ENCODE measurements at places on chromosomes 16 and 17.
A peak's percentile ranks its signal among the peaks of the same experiment; 100 is the strongest.

GRCh38 chr16:50956637-50957036 is 194.4 kb downstream of the SALL1 start:
- no peak for DNase-seq

- DNase-seq = no peak
These were observed 24.5 kb downstream of the CDK5RAP3 start for GRCh38 chr17:47995241-47995935.

- peak; percentile 55 for DNase-seq
These were observed 86.8 kb downstream of the WWP2 start for GRCh38 chr16:69848637-69849545.

- no peak for DNase-seq
These were observed 89.4 kb downstream of the CHD9NB start for GRCh38 chr16:52963212-52963854.

DNA sequence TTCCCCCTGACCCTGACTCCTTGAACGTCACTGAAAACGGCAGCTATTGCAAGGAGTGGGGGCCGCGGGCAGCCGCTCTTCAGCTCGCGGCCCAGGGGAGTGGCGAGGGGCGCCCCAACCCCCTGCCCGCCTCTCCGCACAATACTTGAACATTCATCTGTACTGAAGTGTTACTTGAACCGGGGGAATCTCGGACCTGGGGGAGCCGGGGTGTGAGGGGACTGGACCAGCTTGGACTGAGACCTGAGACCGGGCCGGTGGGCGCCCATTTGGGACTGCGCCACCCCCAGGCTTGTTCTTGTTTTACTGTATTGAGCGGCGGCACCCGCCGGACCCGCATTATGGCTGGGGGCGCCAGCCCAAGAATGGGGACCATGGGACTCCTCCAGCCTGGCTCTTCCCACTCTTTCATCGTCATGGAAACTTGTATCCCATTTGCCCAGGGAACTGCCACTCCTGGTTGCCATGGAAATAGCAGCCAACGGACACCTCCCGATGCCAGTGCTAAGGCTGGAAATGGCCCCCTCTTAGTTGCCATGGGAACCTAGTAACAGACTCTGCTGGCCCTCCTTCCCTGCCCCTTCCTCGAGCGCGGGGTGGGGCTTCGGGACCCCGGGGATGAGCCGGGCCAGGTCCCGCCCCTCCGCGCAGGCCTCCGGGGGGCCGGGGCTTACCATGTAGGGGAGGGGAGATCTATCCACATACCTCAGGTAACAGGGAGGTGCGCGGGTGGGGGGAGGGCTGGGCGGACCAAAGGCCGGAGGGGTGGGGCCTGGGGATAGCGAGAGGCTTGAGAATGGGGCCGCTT is 805 bp upstream of the ORAI3 start:
- DNase-seq = peak; percentile 37

DNA sequence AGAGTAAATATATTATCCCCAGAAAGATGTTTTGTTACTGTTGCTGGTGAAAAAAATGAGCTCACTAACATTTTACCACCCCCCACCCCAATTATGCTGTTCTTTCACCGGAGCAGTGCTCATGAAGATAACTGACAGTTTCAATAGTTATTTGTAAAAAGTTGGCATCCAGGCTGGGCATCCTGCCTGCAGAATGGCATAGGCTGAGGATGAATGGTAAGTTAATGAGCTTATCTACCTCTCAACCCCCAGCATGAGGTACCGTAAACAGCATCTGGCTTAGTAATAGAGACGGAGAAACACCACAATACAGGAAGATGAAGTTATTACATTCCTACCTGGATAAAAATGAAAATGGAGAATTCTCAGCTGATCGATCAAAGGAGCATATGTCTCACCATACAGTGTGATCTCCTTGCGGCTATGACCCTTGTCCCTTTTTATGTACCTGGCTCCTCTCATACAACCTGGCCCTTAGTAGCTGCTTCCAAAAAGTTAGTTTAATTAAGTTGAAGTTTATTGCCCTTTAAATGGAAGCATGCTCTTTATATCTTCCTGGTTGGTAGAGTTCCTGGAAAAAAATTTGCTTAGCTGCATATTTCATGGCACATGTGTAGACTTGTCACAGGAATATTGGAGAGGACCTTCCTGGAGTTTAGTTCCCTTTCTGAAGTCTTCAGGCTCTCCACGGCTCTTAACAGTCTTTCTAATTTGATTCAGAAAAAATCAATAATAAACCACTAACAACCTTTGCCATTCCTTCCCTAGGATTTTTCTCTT is 61.2 kb upstream of the MPHOSPH6 start:
- no peak for DNase-seq

DNA sequence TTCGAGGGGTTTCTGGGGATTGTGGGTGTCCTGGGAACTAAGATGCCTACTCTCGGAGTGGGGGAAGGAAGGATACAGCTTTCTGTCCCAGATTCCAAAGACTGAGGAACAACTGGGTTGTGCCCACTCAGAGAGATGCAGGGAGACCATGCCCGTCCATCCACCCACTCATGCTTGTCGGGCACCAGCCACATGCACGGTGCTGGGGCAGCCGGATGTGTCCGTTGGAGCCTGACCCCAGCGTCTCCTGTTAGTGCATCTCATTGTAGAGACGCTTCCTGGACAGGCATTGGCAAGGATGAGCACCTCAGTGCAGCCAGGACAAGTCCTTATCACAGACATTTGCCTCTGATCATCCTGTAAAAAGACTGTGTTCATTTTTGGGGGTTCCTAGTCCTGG is 58.1 kb downstream of the METRNL start:
- DNase-seq = no peak

- DNase-seq = no peak
These were observed 164.1 kb downstream of the SEC14L1 start for GRCh38 chr17:77304746-77305473.

DNA sequence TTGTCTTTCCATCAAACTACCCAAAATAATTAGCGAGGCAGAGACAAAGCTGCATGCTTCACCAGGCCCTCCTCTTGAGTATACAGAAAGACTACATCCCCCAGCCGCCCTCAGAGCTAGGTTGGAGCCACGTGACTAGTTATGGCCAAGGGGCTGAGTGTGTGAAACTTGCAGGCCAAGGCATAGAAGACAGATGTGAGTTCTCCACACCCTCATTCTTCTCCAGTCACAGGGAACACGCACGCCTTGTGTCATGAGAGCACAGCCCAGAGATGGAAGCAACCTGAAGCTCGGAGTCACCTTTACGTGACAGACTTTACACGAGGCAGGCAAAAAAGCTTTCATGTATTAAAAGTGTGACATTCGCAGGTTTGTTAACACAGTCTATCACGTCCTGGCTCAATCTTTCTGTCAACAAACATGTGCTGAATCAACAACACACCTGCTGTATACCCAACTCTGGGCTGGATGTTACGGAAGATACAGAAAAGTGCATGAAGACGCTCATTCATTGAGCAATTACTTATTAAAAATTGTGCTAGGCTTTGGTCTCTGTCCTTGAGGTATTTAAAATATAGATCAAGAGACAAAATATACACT is 38.3 kb downstream of the STX8 start:
- no peak for DNase-seq

GRCh38 chr17:40944531-40944930 is 7.1 kb upstream of the KRT23 start:
- DNase-seq = no peak

DNA sequence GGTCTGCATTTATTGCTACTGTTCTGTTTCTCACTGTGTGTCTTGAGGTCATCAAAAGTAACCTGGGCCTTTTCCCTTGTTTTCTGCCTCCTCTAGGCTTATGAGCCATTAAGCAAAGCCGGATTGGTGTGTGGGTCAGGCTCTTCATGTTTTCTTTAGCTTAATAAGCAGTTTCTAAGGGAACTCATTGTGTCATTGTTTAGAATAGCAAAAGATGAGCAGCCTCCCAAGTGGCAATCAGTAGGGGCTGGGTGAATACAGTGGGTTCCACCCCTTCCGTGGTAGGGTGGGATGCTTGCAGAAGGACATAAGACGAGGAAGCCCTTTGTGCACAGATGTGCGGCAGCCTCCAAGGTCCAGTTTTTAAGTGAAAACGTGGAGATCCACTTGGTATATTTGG is 34.5 kb downstream of the ABCC1 start:
- no peak for DNase-seq

DNA sequence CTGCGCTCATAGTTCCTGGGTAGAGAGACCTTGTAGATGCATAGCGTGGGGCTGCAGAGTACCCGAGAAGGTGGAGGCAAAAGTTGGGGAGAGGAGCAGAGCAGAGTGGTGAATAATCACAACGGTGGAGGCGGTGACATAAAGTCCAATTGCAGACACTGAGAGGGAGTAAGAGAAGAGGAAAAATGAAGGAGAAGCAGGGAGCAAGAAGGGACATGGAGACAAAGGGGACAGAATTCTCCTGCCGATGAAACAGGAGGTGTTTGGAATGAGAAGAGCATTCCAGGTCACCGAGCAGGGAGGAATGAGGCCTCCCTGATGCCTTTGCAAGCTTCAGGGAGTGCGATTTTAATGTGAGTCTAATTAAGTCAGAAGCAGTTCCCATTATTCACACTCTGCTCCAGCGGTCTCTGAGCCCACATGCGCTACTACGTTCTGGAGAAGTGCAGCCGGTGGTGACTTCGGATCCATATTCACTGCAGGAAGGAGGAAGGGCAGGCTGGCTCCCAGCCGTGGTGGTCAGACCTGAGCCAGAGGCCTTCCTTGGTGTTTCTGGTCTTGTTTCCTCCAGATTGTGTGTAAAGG is 108.0 kb upstream of the DNAH9 start:
- no peak for DNase-seq

- no peak for DNase-seq
These were observed 36.2 kb upstream of the MAP3K14 start for GRCh38 chr17:45353043-45353442.

- DNase-seq = no peak
These were observed 50.0 kb downstream of the WNT3 start for GRCh38 chr17:46768540-46768870.

DNA sequence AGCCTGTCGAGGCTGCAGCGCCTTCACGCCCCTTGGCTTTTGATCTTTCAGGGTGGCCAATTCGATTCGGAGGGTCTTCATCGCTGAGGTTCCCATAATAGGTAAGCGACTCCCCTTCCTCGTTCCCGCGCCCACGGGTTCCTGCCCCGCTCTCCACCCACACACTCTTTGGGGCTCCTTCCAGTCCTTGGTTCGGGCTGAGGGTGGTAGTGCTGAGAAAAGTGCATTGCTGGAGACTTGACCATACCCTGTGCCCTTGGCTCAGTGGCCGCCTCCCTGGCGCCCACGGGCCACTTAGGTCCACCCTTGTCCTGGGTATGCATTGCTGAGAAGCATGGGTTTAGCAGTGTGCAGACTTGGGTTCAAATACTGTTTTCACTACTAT is 491 bp downstream of the POLR2C start:
- no peak for DNase-seq

DNA sequence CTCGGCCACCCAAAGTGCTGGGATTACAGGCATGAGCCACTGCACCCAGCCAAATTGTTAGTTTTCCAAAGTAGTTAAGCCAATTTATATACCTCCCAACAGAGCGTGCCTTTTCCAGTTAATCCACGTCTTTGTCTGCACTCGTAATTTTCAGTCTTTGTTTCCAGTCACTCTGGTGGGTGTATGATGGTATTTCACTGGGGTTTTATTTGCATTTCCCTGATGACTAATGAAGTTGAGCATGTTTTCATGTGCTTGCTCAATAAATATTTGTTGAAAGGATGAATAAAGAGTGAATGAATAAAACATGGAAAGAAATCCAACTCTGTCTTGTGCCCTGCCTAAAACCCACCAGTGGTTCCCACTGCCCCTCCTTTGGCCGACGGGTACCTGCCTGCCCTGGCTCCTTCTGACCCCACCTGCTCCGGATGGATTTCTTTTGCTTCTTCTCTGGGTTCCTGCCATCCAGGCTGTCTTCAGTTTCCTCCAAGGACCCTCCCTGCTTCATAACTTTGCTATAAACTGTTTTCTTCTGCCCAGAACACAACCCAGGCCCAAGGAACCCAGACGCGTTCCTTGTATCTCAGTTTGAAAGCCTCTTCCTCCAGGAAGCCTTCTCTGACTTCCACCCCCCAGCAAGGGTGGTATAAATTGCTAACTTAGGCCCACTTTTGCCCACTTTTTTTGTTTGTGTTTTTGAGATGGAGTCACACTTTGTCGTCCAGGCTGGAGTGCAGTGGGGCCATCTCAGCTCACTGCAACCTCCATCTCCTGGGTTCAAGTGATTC is 3.0 kb upstream of the ABCC1 start:
- no peak for DNase-seq

DNA sequence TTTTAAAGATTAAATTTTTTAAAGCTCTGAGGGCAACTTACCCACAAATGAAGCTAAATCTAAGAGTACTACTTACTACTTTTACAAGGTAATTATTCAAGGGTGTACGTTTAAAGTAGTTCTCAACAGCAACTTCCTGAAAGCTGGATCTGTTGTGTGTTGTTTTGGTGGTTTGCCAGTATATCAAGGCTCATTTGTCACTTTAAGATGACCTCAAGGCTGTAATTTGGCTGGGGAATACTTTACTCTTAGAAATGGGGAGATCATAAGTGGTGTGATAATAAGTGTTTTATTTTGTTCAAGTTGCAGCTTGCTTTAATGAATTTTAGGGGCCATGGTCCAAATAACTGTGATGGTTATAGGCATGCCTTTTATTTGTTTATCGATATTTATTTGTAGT is 30.4 kb downstream of the AP2B1 start:
- DNase-seq = no peak

GRCh38 chr17:36703860-36704266 is 102.5 kb downstream of the MRM1 start:
- DNase-seq = no peak

DNA sequence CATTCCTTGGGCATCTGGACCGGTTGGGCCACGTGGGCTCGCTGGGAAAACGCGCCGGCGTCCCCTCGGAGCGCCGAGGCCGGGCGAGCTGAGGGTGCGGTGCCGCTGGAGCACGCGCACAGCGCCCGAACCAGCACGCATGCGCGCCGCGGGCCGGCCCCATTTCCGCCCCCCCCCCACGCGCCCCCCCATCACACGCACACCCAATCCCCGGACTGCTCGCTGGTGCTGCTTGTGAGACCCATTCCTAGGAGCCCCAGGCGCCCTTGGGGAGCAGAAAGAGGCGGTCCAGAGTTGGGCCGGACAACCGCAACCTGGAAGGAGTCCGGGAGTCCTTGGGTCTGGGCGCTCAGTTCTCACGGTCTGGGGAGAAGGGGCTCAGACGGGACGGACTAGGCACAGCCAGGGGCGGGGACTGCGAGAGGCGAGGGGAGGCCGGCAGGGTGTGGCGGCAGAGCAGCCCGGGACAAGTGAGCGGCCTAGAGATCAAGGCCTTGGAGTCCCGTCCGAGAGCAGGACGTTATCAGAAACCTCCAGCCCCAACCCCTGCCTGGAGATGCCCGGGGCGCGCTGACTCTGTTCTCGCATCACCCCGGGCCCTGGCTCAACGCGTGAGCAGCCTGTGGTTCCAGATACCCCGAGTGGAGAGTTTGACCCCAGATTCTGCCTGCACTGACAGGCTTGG is 6.0 kb upstream of the CBX8 start:
- DNase-seq = no peak

GRCh38 chr16:2473999-2474876 is 689 bp upstream of the TBC1D24 start:
- peak; percentile 44 for DNase-seq

Data from NCI-H446 (cell line).